ENCODE measurements at places on chromosomes 13 and 19.

- no peak for DNase-seq
These were observed 606 bp downstream of the ERCC5 start for GRCh38 chr13:102846261-102847015.

DNA sequence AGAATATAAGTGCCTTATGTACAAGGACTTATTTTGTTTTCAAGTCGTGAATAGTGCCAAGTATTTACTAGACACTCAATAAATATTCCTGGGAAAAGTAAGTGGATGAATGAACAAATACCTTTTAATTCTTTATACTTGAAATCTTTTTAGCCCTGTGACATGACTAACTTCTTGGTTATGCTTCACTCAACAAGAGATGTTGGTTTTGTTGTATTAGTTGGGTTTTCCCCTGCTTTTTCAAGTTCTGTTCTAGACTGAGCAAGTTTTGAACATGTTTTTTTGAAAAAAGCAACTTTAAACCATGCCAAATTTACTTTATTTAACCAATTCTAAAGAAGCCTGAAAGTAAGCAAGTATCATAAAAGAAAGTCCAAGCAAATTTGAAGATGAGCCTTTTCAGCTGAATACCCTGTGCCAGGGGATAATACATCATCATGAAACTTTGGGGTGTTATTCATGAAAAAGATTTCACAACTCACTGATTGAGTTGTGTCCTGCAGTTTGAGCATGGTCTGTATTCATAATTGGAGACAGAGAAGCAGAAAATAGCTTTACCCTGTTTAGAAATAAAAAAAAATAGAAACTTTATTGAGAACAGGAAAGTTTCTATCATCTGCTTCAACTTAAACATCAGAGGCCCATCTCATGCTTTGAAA is 11.1 kb downstream of the LMO7 start:
- DNase-seq = no peak

GRCh38 chr13:44969551-44970484 is 19.5 kb downstream of the NUFIP1 start:
- DNase-seq = peak; percentile 7

DNA sequence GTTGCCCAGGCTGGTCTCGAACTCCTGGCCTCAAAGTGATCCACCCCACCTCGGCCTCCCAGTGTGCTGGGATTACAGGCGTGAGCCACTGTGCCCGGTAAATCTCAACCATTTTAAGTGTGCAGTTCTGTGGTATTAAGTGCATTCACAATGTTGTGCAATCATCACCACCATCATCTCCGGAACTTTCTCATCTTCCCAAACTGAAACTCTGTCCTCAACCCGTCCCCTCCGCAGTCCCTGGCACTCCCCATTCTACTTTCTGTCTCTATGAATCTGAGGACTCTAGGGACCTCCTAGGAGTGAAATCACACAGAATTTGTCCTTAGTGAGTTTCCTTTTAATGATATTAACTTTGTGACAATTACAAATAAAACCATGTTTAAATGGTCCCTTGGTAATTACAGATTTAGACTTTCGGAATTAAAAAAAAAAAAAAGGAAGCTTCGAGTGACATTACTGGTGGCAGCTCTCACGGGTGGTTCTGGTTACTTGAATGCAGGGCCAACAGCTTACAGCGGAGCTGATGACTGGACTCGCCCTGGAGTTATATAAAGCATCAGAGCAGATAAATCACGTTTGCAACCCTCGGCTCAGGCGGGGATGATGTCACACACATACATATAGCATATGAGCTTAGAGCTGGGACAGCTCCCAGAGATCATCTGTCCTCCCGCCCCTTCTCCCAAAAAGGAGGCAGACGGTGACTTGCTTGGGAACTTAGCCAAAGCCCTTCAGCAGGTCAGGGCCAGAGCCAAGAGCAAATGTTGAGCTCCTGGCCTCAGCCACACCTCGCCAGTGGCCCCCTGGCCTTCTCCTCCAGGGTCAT is 89.8 kb downstream of the ZNF557 start:
- peak; percentile 95 for DNase-seq

DNA sequence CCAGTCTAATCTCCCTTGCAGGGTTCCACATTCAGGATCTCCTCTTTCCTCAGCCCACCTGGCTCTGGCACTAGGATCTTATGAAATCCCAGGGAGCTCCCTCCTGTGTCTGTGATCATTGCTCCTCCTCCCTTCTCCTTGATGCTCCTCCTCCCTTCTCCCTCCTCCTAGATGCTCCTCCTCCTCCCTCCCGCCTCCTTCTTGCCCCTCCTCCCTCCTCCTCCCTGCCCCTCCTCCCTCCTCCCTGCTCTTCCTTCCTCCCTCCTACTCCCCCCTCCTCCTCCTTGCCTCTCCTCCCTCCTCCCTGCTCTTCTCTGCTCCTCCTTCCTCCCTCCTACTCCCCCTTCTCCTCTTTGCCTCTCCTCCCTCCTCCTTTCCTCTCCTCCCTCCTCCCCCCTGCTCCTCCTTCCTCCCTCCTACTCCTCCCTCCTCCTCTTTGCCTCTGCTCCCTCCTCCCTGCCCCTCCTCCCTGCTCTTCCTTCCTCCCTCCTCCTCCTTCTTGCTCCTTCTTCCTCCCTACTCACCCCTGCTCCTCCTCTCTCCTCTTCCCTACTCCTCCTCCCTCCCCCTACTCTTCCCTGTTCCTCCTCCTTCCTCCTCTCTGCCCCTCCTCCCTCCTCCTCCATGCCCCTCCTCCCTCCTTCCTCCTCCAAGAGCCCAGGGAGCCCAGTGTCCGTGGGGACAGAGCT is 14.9 kb upstream of the ZBTB7A start:
- DNase-seq = no peak

GRCh38 chr19:1183543-1184172 is 9.6 kb upstream of the SBNO2 start:
- no peak for DNase-seq

DNA sequence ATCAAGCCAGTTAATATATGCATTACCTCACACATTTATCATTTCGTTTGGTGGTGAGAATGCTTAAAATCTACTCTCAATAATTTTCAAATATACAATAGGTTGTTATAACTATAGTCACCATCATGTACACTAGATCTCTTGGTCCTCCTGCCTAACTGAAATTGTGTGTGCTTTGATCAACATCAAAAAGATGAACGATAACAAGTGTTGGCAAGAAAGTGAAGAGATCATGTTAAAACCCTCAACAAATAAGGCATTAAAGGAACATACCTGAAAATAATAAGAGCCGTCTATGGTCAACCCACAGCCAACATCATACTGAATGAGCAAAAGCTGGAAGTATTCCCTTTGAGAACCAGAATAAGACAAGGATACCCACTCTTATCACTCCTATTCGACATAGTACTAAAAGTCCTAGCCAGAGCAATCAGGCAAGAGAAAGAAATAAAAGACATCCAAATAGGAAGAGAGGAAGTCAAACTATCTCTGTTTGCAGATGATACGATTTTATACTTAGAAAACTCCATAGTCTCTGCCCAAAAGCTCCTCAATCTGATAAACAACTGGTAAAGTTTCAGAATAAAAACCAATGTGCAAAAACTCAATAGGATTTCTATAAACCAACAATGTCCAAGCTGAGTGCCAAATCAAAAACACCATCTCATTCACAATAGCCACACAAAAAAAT is 27.9 kb upstream of the OR10H1 start:
- DNase-seq = no peak

DNA sequence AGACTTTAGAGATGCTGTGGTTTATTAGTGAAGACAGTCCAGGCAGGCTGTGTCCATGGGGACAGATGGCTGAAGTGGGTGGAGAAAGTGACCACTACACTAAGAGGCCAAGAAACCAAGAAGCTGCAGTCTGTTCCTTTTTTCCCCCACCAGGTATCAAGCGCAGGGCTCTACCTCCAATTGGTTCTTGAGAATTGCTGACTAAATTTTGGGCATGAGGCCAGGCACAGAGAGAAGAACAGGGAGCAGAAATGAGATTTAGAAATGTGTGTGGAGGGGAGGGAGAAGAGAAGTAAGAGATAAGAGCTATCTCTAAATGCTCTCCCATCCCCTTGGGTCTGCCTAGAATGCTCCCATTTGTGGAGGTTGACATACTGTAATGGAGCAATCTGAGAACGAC is 12.3 kb upstream of the CYSLTR2 start:
- DNase-seq = no peak

DNA sequence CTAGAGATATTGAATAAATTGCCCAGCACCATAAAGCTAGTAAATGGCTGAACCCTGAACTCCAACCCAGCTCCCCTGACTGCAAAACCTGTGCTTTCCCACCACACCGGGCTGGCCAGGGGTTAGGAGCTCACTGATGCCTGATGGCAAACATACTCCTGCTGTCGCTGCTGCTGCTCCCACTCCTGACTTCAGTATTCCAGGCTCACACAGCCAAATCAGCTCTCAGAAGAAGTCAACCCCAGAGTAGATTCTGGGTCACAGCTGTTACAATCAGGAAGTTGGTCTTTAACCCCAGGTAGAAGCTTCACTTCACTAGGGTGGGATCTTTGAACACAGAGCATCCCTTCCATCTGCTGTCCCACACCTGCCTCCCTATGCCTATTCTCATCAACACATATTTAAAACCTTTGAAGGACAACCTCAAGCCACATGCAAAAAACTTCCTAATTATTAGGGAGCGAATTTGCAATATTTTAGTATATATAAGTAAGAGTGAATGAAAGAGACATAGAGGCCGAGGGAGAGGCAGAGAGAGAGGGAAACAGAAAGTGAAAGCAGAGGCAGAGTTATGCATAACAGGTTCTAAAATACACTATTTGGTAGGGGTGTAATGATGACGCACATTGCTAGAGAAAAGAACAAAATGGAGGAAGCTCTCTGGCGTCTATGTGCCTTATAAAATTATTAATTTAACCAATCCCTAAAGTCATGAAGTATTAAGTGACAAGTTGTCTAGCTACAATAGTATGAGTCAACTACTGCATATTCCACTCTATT is 99.4 kb upstream of the SERP2 start:
- peak; percentile 36 for DNase-seq

GRCh38 chr13:29908416-29909080 is 58.1 kb upstream of the UBL3 start:
- DNase-seq = no peak

DNA sequence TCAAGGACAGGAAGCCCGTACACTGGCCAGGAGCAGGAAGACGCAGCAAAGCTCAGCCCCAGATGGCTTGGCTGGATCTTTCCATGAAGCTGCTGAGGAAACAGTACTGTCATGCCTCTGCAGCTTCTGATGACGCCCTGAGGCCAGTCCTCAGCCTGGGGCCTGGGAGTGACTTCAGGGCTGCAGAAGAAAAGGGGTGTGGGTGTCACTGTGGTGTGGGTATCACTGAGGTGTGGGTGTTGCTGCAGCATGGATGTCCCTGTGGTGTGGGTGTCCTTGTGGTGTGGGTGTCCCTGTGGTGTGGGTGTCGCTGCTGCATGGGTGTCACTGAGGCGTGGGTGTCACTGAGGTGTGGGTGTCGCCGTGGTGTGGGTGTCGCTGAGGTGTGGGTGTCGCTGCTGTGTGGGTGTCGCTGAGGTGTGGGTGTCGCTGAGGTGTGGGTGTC is 12.0 kb upstream of the GAS6 start:
- no peak for DNase-seq

DNA sequence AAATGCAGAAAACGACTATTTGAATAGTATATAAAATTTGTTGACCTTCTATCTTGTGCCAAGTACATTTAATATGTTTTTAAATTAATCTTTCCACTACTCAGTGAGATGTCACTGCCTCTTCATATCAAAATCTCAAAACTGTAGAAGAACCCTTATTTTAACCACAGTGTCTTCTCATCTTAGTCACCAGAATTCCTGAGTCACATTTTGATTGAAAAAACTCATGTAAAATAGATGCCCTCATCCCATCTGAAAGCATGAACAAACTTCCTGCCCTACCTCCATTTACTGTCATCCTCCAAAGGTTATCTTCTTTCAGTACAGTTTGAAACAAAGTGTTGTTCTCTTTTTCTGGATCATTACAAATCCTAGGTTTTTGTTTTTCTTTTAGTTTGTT is 1215.4 kb downstream of the PCDH9 start:
- no peak for DNase-seq

GRCh38 chr13:72639377-72639776 is 88.1 kb downstream of the MZT1 start:
- no peak for DNase-seq

GRCh38 chr13:72180253-72180952 is 313.4 kb upstream of the DACH1 start:
- no peak for DNase-seq

GRCh38 chr19:4064496-4065260 is 2.0 kb downstream of the ZBTB7A start:
- no peak for DNase-seq

- no peak for DNase-seq
These were observed 35.0 kb upstream of the NANOS3 start for GRCh38 chr19:13841962-13842290.

- no peak for DNase-seq
These were observed 43.0 kb downstream of the ESD start for GRCh38 chr13:46753917-46754316.

DNA sequence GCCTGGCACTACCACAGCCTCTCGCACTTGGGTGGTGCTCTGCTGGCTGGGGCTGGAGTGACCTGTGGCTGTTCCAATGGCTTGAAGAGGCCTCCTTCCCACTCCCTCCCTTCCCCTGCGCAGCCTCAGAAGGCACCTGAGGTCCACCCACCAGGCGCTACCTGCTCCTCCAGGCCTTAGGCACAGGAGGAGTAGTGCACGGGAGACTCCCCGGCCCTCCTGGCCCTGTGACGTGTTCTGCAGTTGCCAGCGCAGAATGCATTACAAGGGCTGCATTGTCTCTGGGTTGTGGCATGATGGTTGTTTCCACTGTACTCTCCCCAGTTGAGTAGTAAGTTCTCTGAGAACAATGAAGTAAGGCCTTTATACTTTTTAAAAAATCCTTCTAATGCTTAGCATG is 128.6 kb downstream of the TEX29 start:
- no peak for DNase-seq

DNA sequence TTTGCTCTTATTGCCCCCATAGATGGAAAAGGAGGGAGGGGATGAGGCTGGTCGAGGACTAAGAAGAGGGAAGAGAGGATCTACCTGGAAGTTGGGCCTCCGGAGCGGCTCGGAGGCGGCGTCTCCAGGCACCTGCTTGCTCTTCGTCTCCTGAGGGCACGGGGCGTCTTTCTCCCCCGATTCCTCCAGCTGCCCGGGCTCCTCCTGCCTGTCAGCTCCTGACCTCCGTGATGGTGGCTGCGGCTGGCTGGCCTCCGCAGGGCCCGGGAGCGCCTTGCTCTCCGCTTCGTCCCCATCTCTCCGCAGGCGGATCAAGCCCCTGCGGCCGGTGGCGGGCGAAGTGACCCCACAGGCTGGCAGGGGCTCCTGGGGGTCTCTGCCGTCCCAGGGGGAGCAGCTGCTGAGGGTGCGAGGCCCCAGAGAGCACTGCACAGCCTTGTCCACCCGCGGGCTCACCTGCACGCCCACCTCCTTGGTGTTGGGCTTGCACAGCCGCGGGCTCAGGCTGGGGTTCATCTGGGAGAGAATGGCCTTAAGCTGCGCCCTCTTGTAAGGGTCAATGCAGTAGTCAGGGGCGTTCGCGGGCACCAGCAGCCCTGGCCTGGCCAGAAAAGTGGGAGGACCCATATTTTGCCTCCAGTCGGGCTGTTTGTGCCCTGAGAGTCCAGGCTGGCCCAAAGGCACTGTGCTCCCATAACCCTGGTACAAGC is 3.8 kb downstream of the ZAR1L start:
- DNase-seq = no peak

Data from NCI-H2029 (cell line).